NCI-H2029 (cell line): ENCODE measurements at places on chromosomes 4 and X.

DNA sequence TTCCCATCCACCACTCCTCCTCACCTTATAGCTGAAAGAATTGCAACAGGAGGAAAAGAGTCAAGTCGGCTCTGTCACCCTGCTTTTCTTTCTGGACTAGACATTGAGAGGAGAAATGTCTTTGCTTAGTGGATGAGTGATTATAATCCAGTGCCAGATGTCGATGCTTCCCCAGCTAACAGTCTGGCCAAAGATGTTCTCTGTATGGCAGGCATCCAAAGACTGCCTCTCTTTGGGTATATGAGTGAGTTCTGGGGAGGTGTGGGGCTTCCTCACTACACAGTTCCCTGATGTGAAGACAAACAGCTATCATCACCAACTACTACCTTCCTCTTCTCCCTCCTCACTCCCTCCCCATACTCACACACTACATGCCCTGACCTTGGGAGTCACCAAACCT lies 90.9 kb downstream of the COMMD8 start:
- DNase-seq, result no peak

DNA sequence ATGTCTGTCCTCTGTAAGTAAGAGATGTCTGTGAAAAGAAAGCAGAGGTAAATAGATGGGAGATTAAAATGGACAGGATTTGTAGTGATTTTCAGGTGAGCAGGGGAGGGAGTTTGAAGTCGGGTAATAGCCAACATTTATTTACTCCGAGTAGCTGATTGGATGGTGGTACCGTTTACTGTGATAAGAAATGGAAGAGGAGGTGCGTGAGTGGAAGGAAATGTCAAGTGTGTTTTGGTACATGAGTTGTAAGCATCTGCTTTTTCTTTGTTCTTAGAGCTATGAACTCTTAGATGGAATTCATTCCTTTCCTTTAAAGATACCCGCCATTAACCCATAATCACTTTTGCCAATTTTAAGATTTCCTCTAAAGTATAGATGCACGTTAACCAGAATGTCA lies 45.5 kb downstream of the SGMS2 start:
- no peak for DNase-seq

DNA sequence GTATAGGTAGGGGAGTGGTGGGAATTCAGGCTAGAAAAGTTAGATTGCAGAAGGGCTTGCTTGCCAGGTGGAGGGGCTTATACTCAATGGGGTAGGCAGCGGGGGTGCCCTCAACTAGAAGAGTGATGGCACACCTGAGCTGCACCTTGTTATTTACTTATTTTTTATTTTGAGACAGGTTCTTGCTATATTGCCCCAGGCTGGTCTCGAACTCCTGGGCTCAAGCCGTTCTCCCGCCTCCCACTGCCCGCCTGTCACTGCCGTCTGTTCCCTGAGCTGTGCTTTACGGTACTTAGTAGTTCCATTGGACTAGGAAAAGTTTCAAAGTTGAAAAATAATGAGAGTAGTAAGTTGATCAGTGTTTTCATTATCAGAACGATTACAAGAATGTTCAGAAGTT lies 2.0 kb downstream of the ZFX start:
- DNase-seq, result no peak

DNA sequence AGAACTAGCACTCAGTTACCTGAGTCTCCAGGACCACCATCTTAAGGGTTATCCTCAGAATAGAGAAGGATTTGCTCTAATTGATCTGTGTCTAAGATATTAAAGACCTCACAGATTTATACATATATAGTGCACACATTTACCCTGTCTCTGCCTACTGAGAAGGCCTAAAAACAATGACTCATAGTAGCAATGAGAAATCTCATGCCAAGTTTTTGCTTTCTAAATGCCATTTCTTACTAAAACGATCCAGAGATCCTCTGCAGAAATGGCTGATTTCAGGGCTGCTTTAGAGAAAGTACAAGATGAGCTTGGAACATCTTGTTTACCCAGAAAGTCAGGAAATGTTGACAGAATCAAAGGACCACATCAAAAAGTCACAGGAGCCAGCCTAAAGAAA lies 79.1 kb upstream of the INPP4B start:
- DNase-seq, result no peak

DNA sequence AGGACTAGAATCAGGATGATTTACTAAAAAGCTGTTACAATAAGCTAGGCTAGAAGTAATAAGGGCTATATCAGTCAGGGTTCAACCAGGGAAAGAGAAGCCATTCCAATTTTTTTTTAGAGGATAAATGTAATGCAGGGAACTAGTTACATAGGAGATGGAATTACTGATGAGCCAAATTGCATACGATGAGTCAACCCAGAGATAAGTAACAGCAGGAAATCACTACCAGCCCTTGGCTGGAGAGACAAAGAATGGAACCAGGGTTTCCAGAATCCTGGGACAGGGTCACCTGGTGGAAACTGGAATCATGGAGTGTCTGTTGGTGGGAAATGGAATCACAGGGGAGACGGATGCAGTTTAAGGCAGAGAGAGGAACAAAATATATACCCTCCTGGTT lies 13.1 kb upstream of the MAGEA4 start:
- DNase-seq, result no peak

GRCh38 chrX:35244088-35244741 lies 301.6 kb downstream of the FAM47B start:
- no peak for DNase-seq

DNA sequence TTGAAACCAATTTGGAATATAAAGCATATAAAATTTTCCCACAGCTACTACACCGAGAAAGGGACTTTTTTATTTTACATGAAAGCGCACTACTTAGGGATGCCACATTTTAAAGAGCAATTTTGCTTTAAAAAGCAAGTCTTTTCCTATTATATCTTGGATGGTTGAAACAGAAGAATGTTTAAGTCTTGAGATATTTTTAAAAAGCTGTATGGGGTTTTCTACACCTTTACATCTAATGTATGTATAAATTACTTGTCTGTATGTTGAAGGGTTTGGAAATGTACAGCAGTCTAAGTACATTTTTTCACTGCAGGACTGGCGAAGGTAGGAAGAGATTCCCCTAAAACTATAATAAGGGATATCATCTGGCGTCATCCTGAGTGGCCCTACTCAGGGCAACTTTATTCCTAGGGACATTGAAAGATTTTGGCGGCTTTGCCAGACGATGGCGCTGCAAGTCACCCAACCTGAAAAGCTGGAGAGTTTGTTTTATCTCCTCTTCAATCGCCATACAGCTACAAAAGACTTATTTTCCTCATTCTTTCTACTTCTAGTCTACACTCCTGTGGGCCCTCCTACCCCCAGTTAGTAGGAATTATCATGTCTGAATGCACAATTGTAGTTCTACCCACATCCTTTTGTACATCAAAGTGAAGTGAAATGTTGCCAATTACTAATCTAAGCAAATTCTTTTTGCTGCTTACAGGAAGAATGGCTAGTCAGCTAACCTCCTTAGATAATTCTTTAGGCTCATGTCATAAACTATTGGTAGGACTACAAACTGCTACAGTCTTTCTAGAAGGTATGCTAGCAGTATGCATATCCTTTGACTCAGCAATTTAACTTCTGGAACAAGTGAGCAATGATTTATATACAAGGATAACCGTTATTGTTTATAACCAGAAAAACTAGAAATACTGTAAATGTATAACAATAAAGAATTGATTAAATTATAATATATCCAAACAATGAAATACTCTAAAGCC lies 782 bp upstream of the NEK1 start:
- DNase-seq, result peak; percentile 45

DNA sequence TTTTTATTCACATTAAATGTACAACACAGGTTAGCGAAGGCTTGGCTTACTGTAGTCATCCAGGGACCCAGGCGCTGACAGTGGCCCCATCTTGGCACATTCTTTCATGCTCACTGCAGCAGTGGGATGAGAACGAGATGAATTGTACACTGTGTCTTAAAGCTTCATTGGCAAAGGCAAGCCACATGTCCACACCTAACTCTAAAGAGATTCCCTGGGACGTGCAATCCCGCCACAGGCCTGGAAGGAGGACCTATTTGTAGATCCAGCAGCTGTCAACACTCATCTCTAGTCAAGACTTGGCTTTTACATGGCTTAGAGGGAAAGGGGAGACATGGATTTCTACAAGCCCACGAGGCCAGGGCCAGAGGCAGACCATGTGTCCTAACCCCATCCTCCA lies 16.1 kb upstream of the CXCR3 start:
- DNase-seq, result no peak

- peak; percentile 10 for DNase-seq
Measured at GRCh38 chr4:100582146-100582545, 64.3 kb upstream of the EMCN start.

DNA sequence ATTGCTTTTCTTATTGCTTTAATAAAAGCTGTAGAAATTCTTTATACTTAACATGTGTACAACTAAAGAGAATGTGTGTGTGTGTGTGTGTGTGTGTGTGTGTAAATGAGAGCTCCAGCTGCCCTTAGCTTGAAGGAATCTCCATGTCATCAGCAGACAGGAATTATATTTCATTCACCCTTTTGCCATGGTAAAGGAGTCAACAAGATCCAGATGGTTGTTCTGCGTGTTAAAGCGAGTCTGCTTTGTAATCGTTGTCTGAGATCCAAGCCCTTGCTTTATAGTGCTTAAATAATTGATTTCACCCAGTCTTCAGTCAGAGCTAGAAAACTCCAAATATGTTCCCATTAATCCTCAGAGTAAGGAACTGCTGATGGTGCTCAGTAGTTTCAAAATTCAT lies 285.5 kb downstream of the PDGFC start:
- no peak for DNase-seq

GRCh38 chrX:19857131-19857530 lies 30.3 kb downstream of the SH3KBP1 start:
- no peak for DNase-seq

DNA sequence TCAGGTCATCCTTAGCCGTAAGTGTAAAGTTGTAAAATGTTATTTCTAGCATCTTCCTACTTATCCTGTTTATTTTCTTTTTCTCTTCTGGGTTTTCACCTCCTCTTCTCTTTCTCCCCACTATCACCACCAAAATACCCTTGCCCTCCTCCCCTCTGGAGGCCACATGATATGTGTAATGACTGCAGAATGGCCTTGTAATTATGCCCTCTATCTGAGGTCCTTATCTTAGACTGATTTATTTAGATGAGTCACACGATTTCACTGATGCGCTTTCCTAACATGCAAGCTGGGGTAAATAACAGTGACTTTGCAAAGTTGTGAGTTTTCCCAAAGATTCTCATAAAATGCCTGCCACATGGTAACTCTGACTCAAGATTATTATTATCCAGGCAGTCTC lies 231.8 kb upstream of the GPRIN3 start:
- no peak for DNase-seq

GRCh38 chr4:94577136-94577535 lies 125.4 kb downstream of the PDLIM5 start:
- peak; percentile 87 for DNase-seq

DNA sequence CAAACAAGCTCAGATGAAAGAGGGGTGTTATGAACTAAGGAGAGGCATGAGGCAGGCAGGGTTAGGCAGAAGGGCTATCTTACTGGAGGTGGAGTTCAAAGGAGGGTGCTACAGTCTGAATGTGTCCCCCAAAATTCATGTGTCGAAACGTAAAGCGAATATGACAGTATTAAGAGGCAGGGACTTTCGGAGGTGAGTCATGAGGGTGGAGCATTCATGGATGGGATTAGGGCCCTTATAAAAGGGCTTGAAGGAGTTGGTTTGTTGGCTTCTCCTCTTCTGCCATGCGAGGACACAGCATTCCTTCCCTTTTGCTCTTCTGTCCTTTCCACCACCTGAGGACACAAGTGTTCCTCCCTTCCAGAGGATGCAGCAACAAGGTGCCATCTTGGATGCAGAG lies 22.9 kb downstream of the APLN start:
- no peak for DNase-seq

- no peak for DNase-seq
Measured at GRCh38 chr4:15373363-15373762, 54.5 kb upstream of the C1QTNF7 start.

DNA sequence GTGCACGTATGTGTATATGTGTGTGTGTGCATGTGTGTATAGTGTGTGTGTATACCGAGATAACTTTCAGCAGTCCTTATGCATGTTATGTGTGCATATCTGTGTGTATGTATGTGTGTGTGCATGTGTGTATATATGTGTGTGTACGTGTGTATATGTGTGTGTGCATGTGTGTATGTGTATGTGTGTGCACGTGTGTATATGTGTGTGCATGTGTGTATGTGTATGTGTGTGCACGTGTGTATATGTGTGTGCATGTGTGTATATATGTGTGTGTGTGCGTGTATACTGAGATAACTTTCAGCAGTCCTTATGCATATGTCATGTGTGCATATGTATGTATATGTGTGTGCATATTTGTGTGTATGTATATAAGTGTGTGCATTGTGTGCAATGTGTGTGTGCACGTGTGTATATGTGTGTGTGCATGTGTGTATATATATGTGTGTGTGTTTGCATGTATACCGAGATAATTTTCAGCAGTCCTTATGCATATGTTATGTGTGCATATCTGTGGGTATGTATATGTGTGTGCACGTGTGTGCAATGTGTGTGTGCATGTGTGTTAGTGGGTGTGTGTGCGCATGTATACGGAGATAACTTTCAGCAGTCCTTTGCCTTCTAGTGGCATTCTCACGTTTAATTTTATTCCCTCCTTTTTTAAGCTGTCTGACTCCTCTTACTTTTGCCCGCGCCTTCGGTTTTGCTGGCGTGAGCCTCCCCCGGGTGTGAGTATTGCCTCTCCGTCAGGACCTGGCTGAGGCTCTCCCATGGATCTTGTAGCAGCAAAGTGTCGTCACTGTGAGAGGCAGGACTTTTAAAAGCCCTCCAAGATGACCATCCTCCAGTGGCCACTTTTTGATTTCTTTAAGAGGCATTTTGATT lies 99.6 kb upstream of the SHOX start:
- no peak for DNase-seq

DNA sequence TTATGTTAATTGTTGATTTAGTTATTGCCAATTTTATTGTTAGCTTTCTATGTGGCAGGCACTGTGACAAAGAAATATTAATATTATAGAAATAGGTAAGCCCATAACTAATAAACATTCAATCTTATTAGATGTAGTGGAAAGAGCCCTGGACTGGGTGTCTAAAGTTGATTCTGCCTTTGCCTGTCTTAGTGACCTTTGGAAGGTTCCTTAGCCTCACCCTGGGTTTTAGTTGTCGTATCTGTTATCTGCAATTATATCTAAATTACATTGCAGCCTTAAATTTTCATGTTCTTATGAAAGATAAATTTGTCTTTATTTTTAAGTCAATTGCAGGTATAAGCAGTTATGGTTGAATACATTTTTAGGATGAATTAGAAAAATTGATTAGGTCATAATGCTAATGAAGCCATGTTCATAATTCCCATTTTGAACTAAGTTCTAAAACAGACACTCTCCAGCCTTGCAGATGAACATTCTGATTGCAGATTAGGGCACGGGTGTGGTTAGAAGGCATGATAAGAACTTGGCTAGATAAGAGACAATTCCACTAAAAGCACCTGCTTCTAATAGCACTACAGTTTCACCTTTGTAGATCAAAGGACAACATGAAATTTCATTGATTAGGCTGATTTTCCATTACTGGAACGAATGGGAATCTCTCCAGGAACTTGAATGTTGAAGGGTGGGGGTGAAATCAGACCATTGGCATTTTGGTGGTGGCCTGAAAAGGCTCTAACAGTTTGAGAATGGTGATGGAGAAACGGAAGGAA lies 17.3 kb upstream of the ENPEP start:
- no peak for DNase-seq

GRCh38 chr4:114563536-114564315 lies 34.9 kb upstream of the UGT8 start:
- DNase-seq, result no peak
